ENCODE measurements at places on chromosomes 4 and X.

DNA sequence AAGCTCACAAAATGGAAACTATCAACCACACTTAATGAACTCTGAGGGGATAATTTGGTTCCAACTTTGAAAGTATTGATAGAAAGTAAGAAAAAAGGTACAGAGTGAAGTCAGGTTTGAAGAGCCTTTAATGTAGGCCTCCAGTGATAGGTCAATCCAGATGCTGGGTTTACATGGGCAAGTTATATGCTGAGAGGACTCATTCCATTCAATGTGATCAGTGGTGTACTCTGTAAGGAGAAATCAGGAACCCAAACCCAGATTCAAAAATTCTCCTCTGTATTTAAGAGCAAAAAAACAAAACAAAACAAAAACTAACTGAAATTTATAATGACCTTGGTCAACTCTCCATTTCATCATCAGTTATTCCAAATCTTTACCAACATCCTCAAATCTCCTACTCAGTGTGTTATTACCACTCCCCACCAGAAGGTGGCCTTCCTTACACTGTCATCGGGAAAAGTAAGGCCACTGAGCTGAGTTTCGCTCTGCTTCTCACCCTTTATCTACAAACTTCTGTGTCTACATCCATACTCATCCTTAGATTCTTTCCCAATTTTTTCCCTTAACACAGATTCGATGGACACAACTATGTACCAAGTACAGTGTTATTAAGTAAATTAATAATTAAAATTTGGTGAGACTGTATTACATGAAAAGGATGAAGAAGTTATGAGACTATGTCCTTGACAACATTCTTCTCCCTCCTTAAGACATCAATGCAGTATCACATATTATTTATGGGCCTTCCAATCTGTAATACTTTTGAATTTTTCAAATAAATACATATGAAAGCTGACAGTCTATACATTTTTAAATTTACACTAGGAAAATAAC is 88.3 kb downstream of the ZAR1 start:
- peak; percentile 49 for DNase-seq

DNA sequence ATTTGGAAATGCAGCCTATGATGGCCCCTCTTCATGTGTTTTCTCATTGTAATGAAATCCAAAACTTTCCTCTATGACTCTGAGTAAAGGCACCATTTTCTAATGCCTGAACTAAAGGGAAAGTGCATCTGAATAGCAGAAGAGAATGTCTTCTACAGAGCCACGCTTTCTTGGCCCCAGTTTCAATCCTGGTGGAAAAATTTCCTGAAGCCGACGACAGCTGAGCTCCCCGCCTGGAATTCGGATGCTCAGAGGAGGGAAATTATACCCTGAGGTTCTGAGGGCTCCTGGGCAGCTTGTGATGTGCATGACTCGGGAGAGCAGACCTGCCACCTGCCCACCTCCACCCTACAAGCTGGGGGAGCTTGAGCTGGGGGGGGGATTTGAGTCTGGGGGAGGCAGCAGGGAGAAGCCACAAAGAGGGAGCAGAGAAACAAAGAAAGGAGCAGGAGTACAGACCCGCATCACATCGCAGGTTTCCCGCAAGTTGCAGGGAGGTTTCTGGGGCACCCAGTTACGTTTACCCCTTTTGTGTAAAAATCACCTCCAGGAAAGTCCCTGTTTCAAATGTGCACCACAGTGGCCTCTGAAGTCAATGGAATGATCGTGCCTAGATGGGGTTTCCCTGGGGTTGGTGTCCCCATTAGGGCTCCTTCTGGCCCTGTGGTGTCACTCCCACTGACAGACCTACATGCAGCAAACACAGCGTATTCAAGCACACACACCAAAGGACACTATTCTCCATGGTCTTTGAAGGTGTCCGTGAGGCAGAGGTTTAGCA is 145.6 kb upstream of the RBPJ start:
- DNase-seq = no peak

GRCh38 chr4:94406668-94407437 is 44.9 kb upstream of the PDLIM5 start:
- peak; percentile 24 for DNase-seq

DNA sequence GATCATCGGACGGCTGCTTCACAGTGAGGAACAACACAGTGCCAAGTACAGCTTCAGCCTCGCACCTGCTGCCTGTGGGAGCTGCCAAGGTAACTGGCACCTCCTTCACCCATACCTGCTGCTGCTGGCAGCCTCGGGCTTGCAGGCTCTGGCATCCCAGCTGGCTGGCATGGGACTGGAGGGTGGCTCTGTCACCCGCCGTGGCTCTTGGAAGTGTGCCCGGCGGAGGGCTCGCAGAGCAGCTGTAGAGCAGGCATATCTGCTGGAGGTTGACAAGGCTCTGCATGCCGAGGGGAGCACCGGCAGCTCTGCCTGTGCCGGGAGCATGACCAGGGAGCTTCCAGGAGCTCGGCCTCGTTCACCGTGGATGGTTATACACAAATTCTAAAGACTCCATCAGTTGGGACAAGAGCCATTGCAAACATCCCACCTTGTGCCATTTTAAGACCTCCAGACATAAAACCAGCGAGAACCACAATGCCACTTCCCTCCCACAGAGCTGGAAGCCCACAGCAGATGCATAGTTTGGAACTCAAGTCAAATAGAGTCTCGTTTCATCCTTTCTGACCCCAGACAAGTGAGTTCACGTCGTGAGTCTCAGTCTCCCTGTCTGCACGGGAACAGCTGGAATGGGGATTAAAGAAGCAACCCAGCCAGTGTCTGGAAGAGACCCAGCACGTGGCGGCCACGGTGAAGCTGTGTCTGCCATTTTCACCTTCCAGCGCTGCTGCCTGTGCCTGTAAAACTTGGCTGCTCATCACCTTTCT is 84.3 kb upstream of the PSAPL1 start:
- DNase-seq = peak; percentile 78

- peak; percentile 29 for DNase-seq
Observed at GRCh38 chr4:180665994-180666824, 1577.0 kb upstream of the TENM3 start.

GRCh38 chr4:106496061-106496460 is 127.5 kb upstream of the GIMD1 start:
- DNase-seq = no peak

DNA sequence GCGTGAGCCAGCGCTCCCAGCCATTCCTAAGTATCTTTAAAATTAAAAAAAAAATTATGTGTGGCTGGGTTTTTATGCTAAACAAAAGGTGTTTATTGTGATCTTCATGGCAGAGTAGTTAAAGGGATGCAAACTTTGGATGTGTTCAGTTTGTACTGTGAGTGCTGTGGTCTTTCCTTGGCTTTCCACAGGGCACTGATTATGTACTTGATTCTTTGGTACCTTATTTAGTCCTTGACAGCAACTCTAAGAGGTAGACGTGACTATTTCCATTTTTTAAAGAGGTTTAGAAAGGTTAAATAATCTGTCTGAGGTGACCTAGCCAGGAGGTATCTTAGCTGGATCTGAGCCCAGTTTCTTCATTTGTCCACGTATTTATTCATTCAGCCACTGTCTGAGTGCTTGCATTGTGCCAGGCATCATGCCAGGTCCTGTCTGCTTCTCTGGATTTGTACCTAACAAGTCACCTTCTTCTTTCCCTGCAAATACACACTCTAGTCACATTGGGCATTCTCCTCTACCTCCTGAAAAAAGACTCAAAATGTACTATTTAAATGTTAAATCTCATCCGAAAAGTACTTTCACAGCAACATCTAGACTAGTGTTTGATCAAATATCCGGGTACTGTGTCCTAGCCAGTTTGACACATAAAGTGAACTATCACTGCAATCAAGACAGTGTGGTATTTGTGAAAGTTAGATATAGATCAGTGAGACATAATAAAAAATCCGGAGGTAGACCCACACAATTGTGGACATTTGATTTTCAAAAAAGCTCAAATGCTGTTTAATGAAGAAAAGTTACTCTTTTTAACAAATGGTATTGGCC is 31.5 kb downstream of the WWC2 start:
- no peak for DNase-seq

DNA sequence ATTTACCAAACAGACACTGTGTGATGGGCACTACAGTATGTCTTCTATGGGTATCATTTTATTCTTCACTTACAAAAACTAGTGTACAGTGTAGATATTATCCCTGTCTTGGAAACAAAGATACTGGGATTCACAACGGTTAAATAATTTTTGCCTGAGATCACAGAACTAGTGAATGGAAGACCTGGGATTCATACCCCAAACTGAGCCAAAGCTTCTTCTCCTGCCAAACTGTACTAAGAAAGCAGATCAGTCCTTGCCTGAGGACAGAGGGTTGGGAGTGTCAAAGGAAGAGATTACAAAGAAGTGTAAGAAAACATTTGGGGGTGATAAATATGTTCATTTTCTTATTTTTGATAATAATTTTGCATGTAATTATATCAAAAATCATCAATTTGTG is 43.1 kb downstream of the PPA2 start:
- DNase-seq = no peak

DNA sequence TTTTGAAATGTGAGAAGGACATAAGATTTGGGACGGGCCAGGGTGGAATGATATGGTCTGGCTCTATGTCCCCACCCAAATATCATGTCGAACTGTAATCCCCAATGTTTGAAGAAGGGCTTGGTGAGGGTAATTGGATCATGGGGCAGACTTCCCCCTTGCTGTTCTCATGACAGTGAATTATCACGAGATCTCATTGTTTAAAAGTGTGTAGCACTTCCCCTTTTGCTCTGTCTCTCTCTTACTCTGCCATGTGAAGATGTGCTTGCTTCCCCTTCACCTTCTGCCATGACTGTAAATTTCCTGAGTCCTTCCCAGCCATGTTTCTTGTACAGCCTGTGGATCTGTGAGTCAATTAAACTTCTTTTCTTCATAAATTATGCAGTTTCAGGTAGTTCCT is 17.5 kb downstream of the MTMR8 start:
- no peak for DNase-seq

DNA sequence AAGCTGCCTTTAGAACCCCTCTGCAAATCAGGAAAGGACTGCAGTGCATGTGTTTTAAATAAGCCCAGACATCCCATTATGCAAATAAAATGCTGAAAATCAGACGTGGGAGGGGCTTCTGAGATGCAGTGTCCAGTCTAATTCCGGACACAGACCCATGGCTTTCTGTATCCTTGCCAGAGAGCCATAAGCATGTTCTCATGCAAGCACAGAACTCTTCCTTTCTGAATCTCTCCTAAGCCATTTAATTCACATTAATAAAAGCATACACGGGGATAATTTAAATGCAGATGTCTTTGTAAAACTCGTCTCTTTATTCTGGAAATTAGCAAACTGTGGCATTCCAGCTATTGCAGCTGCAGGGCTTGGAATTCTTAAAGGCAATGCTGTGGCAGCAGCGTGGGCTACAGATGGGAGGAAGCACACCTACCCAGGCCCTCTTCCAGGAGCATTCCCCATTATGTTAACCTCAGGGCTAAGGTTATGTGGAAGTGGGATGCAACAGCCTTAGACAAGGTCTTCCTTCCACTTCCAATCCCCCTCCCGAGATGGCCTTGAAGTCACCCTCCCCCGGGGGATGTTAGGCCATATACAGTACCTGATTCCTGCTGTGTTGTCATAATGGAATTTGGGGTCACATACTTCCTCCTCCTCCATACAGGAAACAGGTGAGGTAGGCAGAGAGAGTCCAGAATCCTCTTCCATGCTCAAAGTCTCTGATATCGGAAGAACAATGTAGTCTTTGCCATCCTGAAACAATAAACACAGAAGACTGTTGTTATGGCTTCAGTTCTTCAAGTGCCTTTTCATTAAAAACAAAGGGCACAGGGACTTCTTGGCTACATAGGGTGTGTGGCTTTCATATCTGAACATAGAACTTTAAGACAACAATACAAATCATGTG is 38.1 kb downstream of the KDR start:
- DNase-seq = no peak

All from NCI-H1694 treated with DMSO at 0.1 percent for 48 hours (cell line).